Bronchial epithelial cell (primary cell): ENCODE measurements at places on chromosomes 2 and 18.

DNA sequence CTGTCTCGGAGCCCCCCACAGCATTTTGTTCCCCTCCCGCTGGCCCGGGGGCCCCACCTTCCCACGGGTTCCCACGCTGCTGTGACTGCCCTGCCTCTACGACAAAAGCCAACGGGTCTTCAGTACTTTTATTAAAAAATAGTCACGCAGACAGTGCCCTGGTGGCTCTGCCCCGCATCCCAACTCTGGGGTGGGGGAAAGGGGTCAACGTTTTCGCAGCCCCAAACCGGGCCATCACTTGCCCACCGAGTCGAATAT, 1.0 kb downstream of the UCN start:
- no peak for DNase-seq

DNA sequence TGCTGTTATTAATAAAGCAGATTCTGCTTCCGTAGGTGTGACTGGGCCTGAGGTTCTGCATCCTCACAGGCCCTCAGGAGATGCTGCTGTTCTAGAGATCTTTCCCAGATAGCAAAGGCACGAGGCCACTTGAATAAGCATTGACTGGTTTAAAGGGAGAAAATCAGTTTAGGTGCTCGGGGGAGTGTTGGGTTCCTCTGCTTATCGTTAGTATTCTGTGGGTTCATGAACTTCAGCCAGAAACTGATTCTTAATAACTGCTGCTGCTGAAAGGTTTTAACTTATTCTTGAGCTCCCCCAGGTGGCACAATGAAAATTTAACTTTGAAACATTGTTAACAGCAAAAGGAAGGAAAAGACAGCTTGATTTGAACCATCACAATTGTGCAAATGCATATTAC, 56.9 kb downstream of the ITGA6 start:
- peak; percentile 20 for DNase-seq

- DNase-seq: no peak
Observed at GRCh38 chr2:137897082-137897481, 67.2 kb upstream of the HNMT start.

GRCh38 chr2:204654669-204655068, 109.4 kb downstream of the PARD3B start:
- DNase-seq: peak; percentile 40

GRCh38 chr2:54428108-54428831, 27.9 kb upstream of the SPTBN1 start:
- DNase-seq: no peak

GRCh38 chr2:8422450-8422800, 259.4 kb upstream of the ID2 start:
- no peak for DNase-seq

DNA sequence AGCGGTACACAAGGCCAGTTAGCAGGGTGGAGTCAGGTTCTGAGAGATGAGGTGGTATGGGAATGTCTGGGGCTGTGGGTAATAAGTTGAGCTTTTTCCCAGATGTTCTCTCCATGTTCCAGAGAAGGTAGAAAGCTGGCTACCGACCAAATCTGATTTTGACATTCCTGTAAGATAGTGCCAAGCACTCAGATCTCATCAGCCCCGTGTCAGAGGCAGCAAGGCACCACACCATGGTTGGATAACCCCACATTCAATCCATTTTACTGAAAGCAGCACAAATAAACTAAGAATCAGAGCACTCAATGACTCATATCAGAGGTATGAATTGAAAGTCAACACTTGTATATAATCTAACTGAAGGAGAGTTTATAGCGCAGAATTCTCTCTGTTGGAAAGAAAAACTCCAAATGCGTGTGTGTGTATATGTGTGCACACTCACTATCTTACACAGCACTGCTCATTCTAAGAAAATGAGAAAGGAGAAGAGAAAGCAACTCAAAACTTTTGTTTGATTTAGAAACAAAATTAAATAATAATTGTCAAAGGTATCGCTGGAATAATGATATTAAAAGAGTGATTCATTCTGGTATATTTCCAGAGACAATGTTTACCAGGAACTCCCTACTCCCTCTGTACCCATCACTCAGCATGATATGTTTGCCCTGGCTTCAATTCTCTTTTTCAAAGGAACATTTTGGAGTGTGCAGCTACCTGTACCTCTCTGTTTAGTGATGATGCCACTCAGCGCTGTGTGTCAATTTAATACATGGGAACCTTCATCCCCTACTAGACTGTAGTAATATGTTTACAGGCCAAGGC, 375.1 kb upstream of the ID2 start:
- peak; percentile 36 for DNase-seq

GRCh38 chr2:169258045-169258601, 104.2 kb downstream of the LRP2 start:
- DNase-seq: peak; percentile 54

DNA sequence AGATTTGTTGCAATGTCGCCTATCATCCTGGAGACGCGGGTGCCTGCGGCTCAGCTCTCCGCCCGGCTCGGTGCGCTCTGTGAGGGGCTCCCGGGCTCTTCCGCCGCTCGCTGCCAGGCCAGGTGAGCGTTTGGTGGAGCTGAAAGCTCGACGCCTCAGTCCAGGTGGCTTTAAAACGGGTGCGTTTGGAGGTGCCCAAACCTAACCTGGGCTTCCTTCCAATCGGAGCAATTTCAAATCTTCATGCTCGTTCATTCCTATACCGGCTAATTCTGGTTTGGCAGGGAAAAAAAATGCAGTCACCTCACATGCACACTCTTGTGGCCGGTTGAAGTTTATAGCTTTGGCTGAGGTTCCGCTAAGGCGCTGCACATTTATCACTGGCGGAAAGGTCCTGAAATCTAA, at the start of gene SLC16A14:
Gene SLC16A14, minus strand, starts transcription at position 274 of the 405 bp plus-strand sequence. CDS start 9,572 bp downstream, outside the sequence.
- peak; percentile 63 for DNase-seq

DNA sequence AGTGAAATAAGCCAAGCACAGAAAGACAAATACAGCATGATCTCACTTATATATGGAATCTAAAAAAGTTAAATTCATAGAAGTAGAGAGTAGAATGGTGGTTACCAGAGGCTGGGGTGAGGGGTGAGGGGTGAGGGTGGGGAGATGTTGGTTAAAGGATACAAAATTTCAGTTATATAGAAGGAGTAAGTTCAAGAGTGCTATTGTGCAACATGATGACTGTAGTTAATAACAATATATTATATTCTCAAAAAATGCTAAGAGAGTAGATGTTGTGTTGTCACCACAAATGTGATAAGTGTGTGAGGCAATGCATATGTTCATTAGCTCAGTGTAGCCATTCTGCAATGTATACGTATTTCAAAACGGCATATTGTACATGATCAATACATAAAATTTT, 26.4 kb upstream of the GULP1 start:
- no peak for DNase-seq

DNA sequence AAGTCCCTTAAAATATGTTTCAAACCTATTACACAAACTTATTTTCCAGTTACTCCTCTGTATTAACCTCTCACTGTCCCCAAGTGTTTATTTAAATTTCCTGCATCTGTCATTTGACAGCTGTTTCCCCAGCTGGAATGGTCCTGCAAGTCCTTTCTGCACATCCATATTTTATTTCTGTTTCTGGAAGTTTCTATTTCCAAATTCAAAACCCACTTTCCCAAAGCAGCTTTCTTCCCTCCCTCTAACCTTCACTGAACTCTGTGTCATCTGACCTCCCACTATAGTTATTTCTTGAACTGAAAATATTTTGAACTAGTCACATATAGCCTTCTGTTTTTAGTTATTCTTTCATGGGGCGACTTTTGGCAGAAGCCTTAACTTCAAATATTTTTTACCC, 459.4 kb upstream of the MC4R start:
- no peak for DNase-seq
